ELF-1 (cell line): ENCODE measurements at places on chromosomes 1 and 21.
A peak's percentile ranks its signal among the peaks of the same experiment; 100 is the strongest.

GRCh38 chr1:175193527-175193910, 943 bp upstream of the KIAA0040 start:
- no peak for DNase-seq

GRCh38 chr1:6205849-6206519, at the start of gene RNF207:
Gene RNF207, plus strand, starts transcription at chr1:6206119. Its CDS starts 417 bp downstream, at chr1:6206536.
- peak; percentile 89 for DNase-seq

DNA sequence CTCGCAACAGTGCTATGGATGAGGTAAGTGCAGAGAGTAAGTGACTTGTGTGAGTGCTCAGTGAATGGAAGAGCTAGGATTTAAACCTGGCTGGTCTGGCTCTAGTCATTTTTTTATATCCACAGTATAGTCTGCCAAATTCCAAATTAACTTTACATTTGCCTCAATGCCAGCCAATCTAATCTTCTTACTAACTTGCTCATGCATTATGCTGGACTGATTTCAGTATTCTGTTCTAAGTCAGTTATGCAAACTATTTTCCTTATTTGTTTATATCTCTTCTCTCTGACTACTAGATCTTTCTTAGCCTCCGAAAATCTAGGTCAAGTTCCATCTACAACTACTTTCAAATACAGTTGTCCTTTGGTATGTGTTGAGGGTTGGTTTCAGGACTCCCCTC, 133.3 kb downstream of the XPR1 start:
- DNase-seq, result no peak

GRCh38 chr1:2857521-2857920, 56.0 kb upstream of the TTC34 start:
- no peak for DNase-seq

GRCh38 chr1:232110281-232111090, 483.9 kb downstream of the DISC1 start:
- peak; percentile 78 for DNase-seq
